Ascending aorta (tissue), 2 donors: ENCODE measurements at places on chromosomes 5 and 9. TPM values are rescaled to one million over a fixed set of nuclear protein-coding genes. Genes with fewer than 3 reads are reported as not detected.
A peak's percentile ranks its signal among the peaks of the same experiment; 100 is the strongest.

The QRFP gene
- total RNA-seq = not detected

The RNF183 gene
- not detected for total RNA-seq

The SH3TC2 gene
- 0.21 TPM for total RNA-seq

The DPYSL3 gene
- total RNA-seq = 110 TPM

The HRH2 gene
- 7.5 TPM for total RNA-seq

DNA sequence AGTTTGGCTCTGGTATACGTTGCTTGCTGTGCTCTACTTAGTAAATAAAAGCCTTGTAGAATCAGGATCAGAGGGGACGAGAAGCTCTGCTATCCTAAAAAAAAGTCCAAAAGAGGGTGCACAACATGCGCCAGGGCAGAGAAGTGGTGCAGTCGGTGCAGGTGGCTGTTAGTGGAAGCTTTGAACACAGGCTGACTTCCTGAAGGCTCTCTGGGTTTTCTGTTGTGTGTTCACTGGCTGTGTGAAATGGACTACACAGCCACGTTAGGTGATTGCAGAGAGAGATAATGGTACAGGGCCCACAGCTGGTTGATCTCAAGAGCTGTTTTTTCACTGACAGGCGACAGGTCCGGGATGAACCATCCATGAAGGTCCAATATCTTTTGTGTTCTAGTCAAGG, 167.4 kb downstream of the TMEM167A start:
- H3K4me1 ChIP-seq = no peaks in the 10 kb centered on the region
- no peaks in the 10 kb centered on the region for H3K36me3 ChIP-seq
- no peak overlapping the region for H3K27ac ChIP-seq
- H3K27me3 ChIP-seq = no peaks in the 10 kb centered on the region
- DNase-seq = no peak

DNA sequence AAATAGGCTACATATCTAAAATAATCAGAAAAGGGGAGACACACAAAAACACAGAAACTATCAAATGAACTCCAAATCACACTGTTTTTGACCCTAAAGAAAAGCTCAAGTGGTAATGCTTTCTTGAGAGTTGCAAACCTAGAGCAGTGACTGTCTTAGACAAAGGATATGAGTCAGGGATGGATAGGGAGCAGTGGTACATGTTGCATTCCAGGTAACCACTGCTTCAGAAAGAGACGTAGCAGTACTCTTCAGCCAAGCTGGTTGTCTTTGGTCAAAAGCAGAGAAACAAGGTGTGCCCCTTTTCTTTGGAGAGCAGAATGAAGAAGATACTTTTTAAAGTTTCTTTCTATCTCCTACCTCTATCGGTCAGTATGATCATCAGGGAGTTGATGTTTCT, 1003.6 kb downstream of the CDH9 start:
- H3K27me3 ChIP-seq = no peaks in the 10 kb centered on the region
- no peak overlapping the region for H3K27ac ChIP-seq
- H3K36me3 ChIP-seq = no peaks in the 10 kb centered on the region
- H3K4me1 ChIP-seq = no peaks in the 10 kb centered on the region
- DNase-seq = no peak
- H3K4me3 ChIP-seq = no peak overlapping the region

DNA sequence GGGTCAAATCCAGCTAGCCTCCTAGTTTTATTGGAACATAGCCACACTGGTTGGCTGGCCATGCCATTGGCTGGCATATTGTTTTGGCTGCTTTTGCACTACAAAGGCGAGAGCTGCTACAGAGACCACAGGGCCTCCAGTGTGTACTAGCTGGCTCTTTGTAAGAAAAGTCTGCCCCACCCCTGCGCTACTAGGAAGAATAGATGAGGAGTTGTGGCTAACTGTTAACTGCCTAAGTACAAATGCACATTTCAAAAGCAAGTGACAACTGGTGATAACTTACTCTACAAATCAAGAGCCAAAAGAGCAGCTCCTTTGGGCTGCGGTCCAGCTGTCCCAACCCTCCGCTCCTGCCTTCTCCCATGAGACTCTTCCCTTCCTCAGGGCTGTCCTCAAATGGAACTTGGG, 63.9 kb downstream of the SERINC5 start:
- no peak for DNase-seq
- peak overlapping the region; percentile 4 for H3K27ac ChIP-seq
- H3K36me3 ChIP-seq = no peaks in the 10 kb centered on the region
- H3K4me1 ChIP-seq = peaks cover 18% of the 10 kb centered on the region

DNA sequence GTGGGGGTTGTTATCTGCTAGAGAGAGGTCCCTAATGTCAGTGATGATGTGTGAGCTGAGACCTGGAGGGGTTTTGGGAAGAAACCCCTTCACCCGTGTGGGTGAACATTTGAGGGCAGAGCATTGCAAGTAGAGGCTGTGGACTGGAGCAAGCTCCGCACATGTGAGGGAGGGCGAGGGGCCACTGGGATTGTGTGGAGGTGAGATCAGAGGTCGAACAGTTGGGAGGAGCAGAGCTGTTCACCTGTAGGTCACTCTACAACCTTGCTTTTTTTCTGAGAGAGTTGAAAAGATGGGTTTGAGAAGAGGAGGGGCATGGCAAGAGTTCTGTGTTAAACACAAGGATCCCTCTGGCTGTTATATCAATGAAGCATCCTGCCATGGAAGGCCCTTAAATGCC, 480.4 kb upstream of the ZNF608 start:
- no peaks in the 10 kb centered on the region for H3K36me3 ChIP-seq
- no peak overlapping the region for H3K4me3 ChIP-seq
- H3K27me3 ChIP-seq = no peaks in the 10 kb centered on the region
- H3K4me1 ChIP-seq = no peaks in the 10 kb centered on the region
- H3K27ac ChIP-seq = no peak overlapping the region

DNA sequence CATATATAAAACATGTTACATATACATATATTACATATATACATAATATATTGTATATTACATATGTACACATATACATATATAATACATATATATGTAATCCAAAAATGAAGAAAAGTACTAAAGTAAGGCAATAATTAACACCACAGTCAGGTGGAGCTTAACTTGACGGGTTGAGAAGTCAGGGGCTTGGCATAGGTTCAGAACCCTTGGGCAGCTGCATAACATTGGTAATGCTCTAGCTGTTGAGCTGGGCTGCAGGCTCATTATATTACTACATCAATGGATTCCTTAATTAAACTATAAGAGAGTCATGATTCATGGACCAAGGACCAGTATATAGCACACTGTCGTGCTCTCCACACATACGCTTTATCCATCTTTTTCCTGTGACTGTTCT, 435.2 kb upstream of the ADAMTS16 start:
- H3K36me3 ChIP-seq = no peaks in the 10 kb centered on the region
- no peak for DNase-seq
- no peak overlapping the region for H3K27ac ChIP-seq
- no peak overlapping the region for H3K4me3 ChIP-seq
- no peaks in the 10 kb centered on the region for H3K27me3 ChIP-seq

GRCh38 chr5:53418826-53419658, 61.4 kb upstream of the FST start:
- H3K27ac ChIP-seq = no peak overlapping the region
- no peak overlapping the region for H3K4me3 ChIP-seq
- no peaks in the 10 kb centered on the region for H3K4me1 ChIP-seq
- H3K27me3 ChIP-seq = no peaks in the 10 kb centered on the region
- H3K36me3 ChIP-seq = no peaks in the 10 kb centered on the region

DNA sequence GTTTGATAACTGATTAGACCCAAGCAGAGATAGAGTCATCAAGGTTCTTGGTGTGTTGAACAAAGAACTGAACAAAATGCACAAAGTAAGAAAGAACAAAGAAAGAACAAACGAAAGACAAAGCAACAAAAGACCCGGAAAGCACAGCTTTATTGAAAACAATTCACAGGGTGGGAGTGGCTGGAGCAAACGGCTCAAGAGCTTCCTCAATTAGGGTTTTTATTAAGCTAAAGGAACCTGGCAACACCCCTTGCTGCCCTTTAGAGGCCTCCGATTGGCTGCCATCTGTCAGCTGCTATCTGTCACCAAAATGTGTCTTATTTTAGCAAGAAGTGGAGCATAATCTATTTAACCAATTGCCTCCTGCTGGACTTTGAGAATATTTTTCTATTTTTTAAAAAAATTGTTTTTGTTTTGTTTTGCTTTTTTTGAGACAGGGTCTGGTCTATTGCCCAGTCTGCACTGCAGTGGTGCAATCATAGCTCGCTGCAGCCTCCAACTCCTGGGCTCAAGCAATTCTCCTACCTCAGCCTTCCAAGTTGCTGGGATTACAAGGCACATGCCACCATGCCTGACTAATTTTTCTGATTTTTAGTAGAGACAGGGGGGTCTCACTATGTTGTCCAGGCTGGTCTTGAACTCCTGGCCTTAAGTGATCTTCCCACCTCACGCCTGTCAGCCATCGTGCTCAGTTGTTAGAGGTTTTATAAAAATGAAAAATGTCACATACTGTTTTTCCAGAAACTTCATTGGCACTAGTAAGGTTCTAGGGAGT, 7.7 kb upstream of the ABO start:
- no peaks in the 10 kb centered on the region for H3K27me3 ChIP-seq
- H3K4me1 ChIP-seq = no peaks in the 10 kb centered on the region
- no peak overlapping the region for H3K27ac ChIP-seq
- no peaks in the 10 kb centered on the region for H3K36me3 ChIP-seq
- no peak overlapping the region for H3K4me3 ChIP-seq
- DNase-seq = no peak

DNA sequence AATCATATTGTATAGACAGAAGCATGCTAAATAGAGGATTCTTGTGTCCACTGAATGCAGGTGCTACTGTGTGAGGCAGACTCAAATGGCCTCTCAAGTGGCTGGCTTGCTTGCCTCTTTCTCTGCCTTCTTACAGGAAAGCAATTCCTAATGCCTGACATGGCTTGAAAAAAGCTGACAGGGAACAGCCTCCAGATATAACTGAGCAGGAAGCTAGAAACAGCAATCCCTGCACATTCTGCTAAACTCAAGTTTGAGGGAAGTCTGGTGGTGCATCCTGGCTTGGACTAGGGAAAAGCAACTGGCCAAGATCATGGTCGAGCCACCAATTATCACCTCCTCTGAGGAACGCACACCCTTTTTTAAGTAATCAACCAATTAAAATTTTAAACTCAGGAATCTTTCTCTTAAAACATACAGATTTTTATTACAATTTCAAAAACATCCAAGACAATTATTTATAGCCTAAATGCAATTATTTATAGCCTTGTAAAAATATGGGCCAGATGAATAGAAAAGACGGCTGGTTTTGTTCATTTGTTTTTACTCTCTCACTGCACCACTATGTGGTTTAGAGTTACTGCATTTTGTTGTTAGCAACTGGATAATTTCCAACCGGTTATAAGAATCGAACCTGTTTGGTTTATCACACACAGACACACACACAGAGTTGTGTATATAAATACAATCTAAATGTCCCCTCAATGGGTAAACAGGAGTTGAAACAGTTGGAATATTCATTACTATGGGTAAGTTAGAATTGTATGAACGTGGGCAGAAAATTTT, 290.9 kb upstream of the ANKRD55 start:
- no peaks in the 10 kb centered on the region for H3K36me3 ChIP-seq
- H3K27ac ChIP-seq = peak overlapping the region; percentile 27
- peak; percentile 66 for DNase-seq
- peaks cover 5% of the 10 kb centered on the region for H3K4me1 ChIP-seq
- no peaks in the 10 kb centered on the region for H3K27me3 ChIP-seq
- H3K4me3 ChIP-seq = no peak overlapping the region

DNA sequence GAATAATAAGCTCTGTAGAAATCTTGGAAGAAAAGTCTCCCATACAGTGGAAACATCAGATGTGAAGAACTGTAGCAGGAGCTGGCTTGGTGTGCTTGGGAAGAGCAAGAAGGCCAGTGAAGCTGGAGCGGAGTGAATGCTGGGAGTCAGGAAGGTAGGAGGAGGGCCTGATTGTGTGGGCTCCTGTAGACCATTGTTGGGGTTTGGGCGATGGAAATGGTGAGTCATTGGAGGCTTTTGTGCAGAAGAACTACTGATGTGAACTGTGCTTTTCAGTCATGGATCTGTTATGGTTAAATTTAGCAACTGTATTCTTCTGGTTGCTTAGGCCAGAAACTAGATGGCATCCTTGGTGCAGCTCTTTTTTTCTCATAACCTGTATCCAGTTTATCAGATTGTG, 2.3 kb downstream of the ICE1 start:
- no peaks in the 10 kb centered on the region for H3K27me3 ChIP-seq
- no peak for DNase-seq
- H3K27ac ChIP-seq = no peak overlapping the region
- peaks cover 31% of the 10 kb centered on the region for H3K4me1 ChIP-seq
- H3K36me3 ChIP-seq = no peaks in the 10 kb centered on the region

DNA sequence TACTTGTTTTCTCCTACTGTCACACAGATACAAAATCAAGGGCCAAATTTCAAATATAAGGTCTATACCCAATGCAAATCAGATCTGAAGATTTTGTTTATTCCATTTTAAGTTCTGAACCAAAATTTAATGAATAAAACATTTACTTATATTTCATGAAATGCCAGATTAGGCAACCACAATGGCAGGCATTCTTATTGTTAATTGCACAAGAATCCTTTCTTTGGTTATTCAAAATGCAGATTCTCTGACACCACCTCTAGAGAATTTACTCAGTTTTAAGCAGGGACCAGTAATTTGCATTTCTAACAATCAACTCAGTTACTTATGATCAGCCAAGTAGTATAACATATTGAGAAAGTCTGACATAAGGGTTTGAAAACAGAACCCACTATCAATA, 972.4 kb upstream of the ACO1 start:
- no peaks in the 10 kb centered on the region for H3K36me3 ChIP-seq
- no peaks in the 10 kb centered on the region for H3K4me1 ChIP-seq
- no peak for DNase-seq

DNA sequence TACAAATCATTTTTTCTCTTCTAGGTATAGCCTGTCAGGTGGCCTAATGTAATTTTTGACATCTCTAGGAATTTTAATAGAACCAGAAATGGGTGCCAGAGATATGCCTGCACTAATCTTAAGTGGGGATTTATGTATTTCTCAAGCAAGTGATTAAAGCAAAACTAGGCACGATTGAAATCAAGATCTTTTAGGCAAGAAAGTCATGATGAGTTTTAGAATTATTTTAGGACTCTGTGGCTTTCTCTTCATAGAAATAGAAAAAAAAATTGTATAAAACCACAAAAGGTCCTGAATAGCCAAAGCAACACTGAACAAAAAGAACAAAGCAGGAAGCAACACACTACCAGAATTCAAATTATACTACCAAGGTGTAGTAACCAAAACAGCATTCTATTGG, 952 bp upstream of the AMACR start:
- no peak for DNase-seq
- peaks cover 8% of the 10 kb centered on the region for H3K36me3 ChIP-seq
- H3K27me3 ChIP-seq = no peaks in the 10 kb centered on the region
- peak overlapping the region; percentile 77 for H3K4me3 ChIP-seq
- peak overlapping the region; percentile 83 for H3K27ac ChIP-seq

- H3K4me3 ChIP-seq = peak within 1 kb of the TSS; percentile 81
- no peaks in the 10 kb centered on the region for H3K4me1 ChIP-seq
- DNase-seq = peak; percentile 92
- H3K36me3 ChIP-seq = peaks cover 4% of the 10 kb centered on the region
- peak within 1 kb of the TSS; percentile 2 for H3K27ac ChIP-seq
These were observed at the start of the genes MBLAC2 and POLR3G for GRCh38 chr5:90474235-90475107. Gene MBLAC2, minus strand, starts transcription at chr5:90474771. Its CDS starts 479 bp downstream, at chr5:90474292. Gene POLR3G, plus strand, starts transcription at chr5:90474864. Its CDS starts 10,704 bp downstream, at chr5:90485568.
